Fibroblast of the aortic adventitia (primary cell): ENCODE measurements at places on chromosomes 3 and 15.

- peak; percentile 49 for DNase-seq
Observed at GRCh38 chr3:37181756-37182155, 7.4 kb upstream of the LRRFIP2 start.

- DNase-seq = peak; percentile 90
Observed at GRCh38 chr3:107796791-107797190, 274.0 kb downstream of the BBX start.

GRCh38 chr3:111911446-111911845 is 52.4 kb downstream of the PHLDB2 start:
- DNase-seq = no peak

- DNase-seq = no peak
Observed at GRCh38 chr15:95168152-95168551, 936.8 kb downstream of the MCTP2 start.

DNA sequence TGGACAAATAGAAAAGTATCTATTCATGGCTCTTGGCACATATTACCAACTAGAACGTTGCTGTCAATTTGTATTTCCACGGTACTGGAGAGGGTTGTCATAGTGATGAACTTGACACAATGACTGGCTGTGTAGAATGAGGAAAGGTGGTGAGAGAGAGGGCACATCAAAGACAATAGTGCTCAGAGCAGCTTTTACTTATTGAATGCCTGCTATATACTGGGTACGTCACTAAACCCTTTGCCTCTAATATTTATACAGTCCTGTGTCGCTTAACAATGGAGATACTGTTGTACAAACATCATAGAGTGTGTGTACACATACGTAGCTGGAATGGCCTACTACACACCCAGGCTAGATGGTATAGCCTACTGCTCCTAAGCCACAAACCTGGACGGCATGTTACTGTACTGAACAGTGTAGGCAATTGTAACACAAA is 8.3 kb downstream of the TMPRSS7 start:
- DNase-seq = no peak

GRCh38 chr3:120634539-120634938 is 38.4 kb downstream of the NDUFB4 start:
- no peak for DNase-seq

- DNase-seq = no peak
Observed at GRCh38 chr3:141440942-141441341, 45.9 kb upstream of the RASA2 start.

DNA sequence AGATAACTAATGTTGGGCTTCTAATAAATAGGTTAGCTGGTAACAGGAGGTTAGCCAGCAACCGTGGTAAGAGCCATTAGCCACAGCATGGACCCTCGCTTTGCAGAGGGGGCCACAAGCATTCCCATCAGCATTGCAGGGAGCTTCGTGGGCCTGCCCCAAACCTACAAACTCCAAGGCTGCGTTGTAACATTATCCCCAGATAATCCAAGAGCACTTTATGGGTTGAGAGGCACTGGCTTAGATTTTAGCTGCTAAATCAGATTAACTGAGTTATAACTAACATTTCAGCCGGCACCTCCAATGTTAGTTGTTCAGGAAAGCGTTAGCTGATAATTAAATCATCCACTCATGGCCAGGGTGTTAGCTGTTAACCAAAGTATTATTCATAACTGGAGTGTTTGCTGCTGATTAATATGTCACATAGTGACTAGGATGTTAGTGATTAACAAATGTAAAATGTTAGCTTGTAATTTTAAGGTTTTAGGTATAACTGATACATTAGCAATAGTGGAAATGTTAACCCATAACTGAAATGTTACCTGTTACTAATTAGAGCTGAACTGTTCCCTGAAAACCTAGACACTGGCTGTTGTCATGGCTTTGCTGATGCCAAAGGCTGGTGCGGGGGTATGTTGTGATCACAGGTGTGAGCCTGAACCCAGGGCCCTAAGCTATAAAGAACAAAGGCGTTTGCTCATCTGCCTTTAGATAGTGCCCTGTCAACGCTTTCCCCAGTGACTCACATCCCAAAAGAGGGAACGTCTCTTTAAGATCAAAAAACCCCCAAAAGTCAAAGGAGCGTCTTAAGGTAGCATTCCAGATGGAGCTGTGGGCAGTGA is 56.2 kb downstream of the SLC6A6 start:
- no peak for DNase-seq

DNA sequence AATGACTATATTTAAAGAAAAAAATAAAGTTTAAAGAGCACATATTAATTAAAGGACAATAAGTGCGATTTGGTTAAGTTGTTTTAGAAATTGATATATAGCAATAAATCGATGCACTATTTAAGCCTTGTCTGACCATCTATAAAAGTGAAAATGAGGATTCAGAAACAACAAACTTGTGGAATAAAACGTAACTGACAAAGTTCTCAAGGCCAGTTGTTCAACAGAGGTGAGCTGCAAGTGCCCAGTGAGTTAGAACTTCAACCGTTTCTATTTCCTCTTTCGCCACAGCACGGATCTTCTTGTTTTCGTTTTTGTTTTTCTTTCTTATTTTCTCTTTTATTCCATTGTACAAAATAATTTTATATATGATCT is 724.9 kb upstream of the ARRDC4 start:
- DNase-seq = no peak

DNA sequence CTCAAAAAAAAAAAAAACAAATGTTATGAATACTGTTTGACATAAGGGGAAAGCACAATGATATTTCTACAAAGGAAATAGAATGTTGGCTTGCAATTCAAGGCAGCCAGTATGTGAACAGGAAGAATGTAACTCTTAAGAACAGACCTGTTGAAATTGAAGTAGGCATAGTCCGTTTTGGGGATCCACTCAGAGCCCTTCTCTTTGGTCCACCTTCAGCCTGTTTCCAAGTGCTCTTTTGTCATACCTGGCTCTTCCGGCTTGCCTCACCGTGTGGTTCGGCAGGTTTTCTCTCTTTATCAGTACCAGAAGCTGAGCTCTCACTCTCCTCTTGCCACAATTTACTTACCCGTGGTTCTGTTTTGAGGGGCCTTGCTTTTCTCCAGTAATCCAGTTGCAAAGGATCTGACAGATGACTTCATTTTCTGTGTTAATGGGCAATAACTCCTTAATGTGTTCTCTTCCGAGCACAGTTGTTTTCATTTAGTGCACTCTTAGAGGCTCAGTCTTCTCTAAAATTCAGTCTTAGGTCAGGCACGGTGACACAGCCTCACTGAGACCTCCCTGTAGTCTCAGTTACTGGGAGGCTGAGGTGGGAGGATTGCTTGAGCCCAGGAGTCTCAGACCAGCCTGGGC is 6.7 kb downstream of the ABHD17C start:
- no peak for DNase-seq

GRCh38 chr3:78737988-78738387 is 1029.8 kb downstream of the ROBO1 start:
- DNase-seq = peak; percentile 11

GRCh38 chr15:90701048-90701447 is 16.1 kb upstream of the BLM start:
- DNase-seq = no peak

DNA sequence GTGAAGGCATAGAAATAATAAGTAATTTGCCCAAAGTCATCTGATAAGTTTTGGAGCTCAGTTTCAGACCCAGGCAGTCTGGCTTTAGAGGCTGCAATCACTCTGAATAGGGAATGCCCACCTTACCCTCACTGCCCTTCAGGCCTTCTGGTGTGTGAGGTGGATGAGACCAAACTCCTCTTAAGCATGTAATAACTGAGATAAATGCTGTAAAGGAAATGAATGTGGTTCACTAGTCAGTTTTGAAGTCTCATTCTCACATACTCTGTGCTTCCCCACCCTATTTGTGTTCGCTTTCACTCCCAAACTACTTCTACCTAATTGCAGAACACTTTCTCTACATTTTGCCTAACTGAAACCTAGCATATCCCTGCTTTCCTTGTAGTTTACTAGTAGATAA is 144.1 kb downstream of the FILIP1L start:
- no peak for DNase-seq

- DNase-seq = no peak
Observed at GRCh38 chr3:151307131-151307530, 9.5 kb downstream of the GPR87 start.
